ENCODE measurements at places on chromosomes 4 and X.

DNA sequence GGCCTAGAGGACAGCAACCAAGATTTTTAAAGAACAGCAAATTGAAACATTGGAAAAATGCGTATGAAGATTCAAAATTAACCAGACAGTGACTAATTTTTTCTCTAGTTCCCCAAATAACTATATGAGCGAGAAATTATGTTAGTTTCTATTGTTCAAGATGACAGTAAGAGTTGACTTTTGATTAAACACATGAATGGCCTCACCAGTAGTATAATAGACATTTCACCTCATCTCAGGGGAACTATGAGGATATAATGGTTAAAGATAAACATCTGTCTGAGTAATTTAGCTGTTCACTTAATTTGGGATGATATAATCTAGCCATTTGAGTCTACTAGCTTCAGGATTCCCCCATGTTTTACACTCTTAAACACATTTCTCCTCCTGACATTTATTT lies 380.9 kb upstream of the NWD2 start:
- no peak for DNase-seq

GRCh38 chr4:185920171-185920570 lies 108.2 kb upstream of the SORBS2 start:
- peak; percentile 2 for DNase-seq

DNA sequence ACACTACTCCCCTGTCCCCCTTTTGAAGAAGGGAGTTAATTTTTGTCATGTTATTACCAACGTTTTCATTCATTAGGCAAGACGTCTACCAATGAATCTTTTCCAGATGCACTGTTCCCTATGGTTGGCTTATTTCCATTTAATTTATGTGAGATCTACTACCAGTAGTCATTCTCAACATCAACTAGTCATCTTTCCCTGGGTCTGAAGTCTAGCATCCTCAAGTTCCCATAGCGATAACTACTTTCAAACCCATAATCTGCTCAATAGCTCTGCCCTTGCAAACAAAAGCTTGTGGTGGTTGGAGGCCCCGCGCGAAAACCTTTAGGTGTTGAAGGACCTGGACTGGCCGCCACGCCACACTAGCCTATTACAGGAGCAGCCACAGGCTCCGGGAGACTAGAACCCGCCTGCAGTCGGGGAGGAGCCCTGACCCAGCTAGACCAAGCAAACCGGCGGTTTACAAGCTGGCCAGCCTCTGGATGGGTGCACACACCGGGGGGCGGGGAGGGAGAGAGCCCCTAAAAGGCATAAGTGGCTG lies 746 bp downstream of the PPAT start:
- peak; percentile 82 for DNase-seq

- DNase-seq = peak; percentile 94
Measured at GRCh38 chr4:7956270-7956808, 16.7 kb upstream of the AFAP1 start.

GRCh38 chrX:37701588-37701987 lies 16.0 kb downstream of the XK start:
- no peak for DNase-seq

DNA sequence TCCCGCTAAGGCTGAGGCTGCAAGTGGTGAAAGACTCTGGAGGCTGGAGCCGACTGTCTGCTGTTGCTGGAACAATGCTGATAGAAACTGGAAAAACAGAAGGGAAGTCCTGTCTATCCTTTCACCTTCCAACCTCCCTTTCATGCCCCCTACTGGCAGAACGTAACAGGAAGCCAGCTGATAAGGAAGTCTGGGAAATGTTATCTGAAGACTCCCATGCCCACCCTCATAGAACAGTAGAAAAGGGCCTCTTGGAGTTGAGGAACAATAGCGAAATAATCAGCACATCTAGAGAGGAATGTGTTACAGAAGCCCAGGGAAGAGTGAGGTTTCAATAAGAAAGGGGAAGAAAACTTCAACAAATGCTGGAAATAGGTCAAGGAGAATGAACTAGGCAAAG lies 117.1 kb upstream of the DKK2 start:
- peak; percentile 33 for DNase-seq
